Stimulated activated CD4-positive, alpha-beta T cell treated with anti-CD3 and anti-CD28 coated beads, Interleukin-1b, Interleukin-23, amount 100 ng/mL, for 4 hours (primary cell): ENCODE measurements at places on chromosomes 16 and 17.

DNA sequence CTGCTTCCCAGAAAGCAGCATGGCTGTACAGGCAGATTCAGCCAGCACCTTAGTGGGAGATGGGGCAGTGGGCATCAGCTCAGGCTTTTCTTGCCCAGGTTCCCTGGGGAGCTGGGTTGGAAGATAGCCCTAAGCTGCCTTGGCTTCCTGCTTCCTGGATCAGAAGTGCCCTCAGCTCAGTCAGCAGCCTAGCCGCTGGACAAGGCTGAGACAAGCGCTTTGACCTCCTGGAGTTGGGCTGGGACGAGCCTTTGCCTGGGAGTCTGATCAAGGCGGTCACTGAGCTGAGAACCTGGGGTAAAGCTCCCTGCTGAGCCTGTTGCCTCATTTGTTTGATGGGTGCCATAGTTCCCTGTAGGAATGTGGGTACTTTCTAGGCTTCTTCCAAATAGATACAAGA, 190.0 kb downstream of the RAB11FIP4 start:
- no peak for DNase-seq

DNA sequence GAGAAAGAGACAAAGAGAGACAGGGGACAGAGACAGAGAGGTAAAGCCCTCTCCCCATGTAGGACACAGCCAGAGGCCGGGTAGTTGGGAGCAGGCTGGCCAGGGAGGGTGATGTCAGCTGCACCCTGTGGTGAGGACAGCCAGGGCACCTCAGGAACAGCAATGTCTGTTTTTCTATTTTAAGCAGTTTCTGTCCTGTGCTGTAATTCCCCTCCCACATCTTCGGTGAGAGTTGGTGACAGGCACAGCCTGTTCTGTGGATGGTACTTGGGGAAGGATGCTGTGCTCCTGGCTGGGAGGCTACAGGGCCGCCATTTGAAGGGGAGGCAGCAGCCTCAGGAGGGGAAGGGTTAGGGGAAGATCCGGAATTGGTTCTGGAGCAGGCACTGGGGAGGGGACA, 163.5 kb downstream of the SDK2 start:
- DNase-seq: no peak

GRCh38 chr16:87648236-87648635, 45.9 kb downstream of the JPH3 start:
- DNase-seq: no peak

DNA sequence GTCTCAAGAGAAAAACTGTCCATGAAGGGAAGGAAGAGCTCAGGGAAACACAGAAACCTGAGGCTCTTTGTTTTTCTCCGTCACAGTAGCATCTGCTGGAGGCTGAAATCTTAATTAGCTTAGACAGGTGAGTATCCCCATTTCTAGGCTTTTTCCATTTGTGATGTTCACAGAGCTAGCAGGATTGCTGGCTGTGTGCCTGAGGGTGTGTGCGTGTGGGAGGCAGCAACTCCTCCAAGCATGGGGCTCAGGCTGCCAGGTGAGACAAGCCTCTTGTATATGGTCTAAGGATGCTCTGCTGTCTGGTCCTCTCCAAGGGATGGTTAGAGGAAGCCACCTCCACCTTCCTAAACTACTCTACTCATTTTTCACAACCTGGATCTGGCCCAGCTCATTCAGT, 569.9 kb downstream of the HS3ST4 start:
- DNase-seq: no peak

- DNase-seq: no peak
These were observed 142.6 kb downstream of the UTP18 start for GRCh38 chr17:51402899-51403298.

DNA sequence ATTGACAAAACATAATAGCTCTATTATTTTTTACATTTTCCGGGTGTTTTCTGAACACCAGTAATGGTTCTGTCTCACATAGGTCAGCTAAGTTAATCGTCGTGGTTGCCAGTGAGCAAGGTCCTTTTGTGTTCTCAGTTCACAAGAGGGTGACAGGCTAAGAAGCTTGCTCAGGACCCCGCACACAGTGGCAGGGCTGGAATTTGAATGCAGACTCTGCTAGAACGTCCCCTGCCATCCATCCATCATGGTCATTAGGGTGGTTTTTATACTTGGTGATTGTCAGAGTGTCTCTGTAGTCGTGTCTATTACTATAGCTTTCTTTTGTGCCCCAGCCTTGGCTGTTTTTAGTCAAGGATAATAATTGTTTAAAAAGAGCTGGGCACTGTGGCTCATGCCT, 176.2 kb downstream of the SNX29 start:
- DNase-seq: no peak

DNA sequence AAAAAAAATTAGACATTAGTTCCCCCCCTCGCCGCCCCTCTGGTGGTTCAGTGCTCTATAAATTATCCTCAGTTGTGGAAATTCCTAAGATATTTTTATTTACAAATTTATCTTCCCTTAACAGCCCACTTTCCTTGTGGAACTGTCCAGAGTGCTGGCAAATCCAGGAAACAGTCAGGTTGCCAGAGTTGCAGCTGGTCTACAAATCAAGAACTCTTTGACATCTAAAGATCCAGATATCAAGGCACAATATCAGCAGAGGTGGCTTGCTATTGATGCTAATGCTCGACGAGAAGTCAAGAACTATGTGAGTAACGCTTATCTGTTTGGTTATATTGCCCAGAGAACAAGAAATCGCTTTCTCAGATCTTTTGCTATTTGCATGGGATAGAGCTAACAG, 2.9 kb downstream of the KPNB1 start:
- DNase-seq: no peak

GRCh38 chr17:4232168-4232813, 31.5 kb downstream of the ANKFY1 start:
- DNase-seq: no peak
